Tibial nerve (tissue), 4 donors: ENCODE measurements at places on chromosomes 6 and 20. TPM values are rescaled to one million over a fixed set of nuclear protein-coding genes. Genes with fewer than 3 reads are reported as not detected.

- H3K27me3 ChIP-seq = no peaks in the 10 kb centered on the region
- H3K36me3 ChIP-seq = no peaks in the 10 kb centered on the region
- H3K4me3 ChIP-seq = no peak overlapping the region
- DNase-seq = no peak
- H3K27ac ChIP-seq = no peak overlapping the region
Measured at GRCh38 chr6:33840048-33840926, 36.5 kb upstream of the MLN start.

DNA sequence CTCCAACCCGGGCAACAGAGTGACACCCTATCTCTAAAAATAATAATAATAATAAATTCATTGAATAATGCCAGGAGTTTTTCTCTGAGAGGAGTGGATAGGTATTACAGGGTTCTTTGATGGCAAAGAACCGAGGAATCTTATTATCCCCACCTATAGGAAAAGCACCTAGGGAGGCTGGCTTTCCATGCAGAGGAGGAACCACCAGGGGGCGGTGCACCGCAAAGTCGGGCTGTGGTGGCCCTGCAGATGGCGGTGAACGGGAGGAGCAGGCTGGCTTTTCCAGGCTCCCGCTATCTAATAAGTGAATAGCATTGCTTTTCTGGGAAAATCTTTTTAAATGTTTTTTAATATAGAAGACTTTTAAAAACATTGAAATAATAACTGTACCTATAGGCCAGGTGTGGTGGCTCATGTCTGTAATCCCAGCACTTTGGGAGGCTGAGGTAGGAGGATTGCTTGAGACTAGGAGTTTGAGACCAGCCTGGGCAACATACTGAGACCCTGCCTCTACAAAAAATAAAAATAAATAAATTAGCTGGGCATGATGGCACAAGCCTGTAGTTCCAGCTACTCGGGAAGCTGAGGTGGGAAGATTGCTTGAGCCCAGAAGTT lies 864.2 kb downstream of the KIF16B start:
- no peaks in the 10 kb centered on the region for H3K4me1 ChIP-seq
- H3K27me3 ChIP-seq = no peaks in the 10 kb centered on the region
- no peak for DNase-seq
- no peak overlapping the region for H3K27ac ChIP-seq
- H3K4me3 ChIP-seq = no peak overlapping the region
- no peaks in the 10 kb centered on the region for H3K36me3 ChIP-seq

DNA sequence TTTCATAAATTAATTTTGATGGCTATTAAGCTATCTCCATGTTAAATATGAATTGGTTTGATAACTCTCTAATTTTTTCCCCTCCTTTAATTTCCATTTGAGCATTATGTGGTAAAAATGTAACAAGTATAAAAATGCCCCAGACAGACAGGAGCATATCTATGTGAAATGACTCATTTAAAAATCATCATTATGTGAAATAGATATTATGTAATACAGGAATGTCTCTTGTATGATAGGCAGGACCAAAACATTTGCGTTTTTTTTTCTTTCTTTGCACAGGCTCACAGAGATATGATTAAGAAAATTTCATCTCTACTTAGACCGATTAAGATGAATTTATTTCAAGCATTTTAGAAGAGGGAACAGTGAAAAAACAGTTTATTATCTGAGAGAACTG lies 95.8 kb downstream of the AKAP7 start:
- H3K27ac ChIP-seq = no peak overlapping the region
- no peaks in the 10 kb centered on the region for H3K36me3 ChIP-seq
- no peak overlapping the region for H3K4me3 ChIP-seq
- no peaks in the 10 kb centered on the region for H3K4me1 ChIP-seq
- no peak for DNase-seq

DNA sequence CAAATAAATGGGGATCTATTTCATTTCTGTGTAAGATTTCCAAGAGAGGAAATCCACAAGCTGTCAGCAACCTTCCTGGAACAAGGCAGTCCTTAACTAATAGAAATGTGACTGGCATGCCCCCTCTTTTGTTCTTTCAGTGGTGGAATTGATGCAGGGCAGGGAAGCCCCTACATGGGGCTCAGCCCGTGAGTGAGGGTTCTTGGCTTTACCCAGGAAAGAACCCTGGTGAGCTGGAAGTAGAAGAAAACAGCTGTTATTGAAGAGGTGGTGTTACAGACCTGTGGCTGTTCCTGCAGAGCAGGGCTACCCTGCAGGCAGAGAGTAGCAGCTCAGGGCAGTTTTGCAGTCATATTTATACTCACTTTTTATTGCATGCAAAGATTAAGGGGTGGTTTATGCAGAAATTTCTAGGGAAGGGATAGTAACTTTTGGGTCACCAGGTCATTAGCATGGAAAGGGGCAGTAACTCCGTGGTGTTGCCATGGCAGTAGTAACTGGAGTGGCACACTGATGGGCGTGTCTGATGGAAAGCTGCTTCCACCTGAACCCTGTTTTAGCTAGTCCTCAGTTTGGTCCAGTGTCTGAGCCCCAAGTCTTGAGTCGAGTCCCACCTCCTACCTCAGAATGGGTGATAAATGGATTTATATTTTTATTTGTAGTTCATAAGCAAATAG lies 88.7 kb upstream of the SCP2D1 start:
- no peaks in the 10 kb centered on the region for H3K36me3 ChIP-seq
- H3K4me1 ChIP-seq = no peaks in the 10 kb centered on the region
- H3K27ac ChIP-seq = no peak overlapping the region
- no peak for DNase-seq

DNA sequence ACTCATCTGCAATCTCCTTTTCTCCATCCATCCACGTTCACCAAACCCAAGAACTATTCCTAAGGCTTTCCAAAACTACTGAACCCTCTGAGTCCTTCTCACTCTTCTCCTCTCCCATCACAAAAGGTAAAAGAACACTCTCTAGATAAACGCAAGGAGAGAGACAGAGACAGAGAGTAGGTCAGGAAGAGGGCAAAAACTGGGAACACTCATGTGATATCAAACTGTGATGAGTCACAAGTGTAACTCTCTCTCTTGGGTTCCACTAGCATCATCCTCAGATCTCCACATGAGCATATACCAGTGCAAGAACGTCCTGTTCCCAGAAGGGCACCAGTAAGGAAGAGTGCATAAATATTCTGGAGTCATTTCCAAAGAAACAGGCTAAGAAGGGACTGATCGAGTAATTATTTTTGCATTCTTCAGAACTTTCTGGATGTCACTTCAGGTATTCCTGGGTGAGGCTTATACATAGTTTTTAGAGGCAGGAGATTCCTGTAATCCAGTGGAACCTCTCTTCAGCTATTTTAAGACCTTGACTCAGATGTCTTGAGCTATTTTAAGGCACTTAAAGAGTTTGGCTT lies 47.3 kb upstream of the STXBP5 start:
- no peaks in the 10 kb centered on the region for H3K36me3 ChIP-seq
- no peak overlapping the region for H3K4me3 ChIP-seq
- H3K27ac ChIP-seq = no peak overlapping the region
- no peaks in the 10 kb centered on the region for H3K27me3 ChIP-seq
- DNase-seq = no peak

DNA sequence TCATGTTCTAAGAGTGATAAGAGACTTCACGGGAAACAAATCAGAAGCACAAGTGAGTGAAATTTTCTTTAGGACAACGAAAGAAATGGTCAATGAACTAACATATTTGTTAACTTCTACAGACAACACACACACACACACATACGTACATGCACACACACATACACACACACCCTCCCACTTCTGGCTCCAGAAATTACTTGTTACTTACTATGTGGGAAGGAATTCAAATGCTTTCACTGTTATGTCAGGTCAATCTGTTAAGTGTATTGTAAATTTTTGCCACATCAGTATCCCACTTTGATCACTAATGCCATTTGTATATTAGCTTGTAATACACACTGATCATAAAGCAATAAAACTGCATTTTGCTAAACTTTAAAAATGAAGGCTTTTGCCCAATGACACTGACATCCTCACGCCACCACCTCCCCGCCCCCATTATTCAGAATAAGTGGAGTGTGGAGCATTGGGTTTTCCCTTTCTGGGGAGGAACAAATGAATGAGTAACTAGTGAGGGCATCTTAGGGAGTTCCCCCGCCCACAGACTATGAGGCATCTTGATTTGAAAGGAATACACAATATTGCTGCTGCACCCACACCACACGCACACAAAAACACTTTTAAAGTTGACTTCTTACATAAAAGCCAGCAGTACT lies 76.2 kb downstream of the ATXN1 start:
- H3K4me1 ChIP-seq = peaks cover 11% of the 10 kb centered on the region
- H3K4me3 ChIP-seq = no peak overlapping the region
- no peaks in the 10 kb centered on the region for H3K27me3 ChIP-seq
- no peak overlapping the region for H3K27ac ChIP-seq
- H3K36me3 ChIP-seq = no peaks in the 10 kb centered on the region

The BACH2 gene
- total RNA-seq = 4.4 TPM

The ADGRG6 gene
- 35.4 TPM for total RNA-seq

GRCh38 chr6:81814370-81815076 lies 62.0 kb upstream of the TENT5A start:
- H3K27ac ChIP-seq = no peak overlapping the region
- no peaks in the 10 kb centered on the region for H3K27me3 ChIP-seq
- no peak for DNase-seq
- no peaks in the 10 kb centered on the region for H3K4me1 ChIP-seq

DNA sequence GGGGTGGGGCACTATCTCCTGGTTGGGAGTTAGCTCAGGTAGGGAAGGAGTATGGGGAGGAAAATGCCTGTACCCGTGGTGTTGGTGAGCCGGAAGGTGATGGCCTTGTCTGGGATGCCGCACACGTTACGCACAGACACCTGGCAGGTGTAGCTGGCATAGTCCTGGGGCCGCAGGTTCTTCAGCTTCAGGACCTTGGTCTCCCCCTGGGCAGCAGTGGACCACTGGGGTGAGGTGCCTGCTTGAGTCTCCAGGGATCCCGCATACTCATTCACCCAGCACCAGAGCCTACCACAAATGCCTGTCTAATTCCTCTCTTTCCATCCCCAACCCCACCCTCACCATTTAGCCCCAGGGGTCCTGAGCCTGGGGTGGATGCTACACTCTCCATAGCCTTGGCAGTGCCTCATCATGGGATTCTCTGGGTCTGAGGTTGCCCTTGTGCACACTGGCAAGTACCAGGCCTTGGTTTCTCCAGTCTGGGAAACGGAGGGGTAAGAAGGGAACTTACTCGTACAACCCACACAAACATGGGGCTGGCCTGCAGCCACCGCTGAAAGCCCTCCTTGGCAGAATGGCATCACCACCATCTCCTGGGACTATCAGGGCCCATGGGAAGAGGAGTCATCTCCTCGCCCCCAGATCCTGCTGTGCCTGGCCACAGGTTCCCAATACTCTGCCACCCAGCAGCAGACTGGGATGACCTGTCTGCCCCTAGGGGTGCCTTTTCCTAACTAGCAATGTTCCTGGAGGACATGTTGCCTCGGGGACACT lies 42.8 kb downstream of the MDGA1 start:
- no peak overlapping the region for H3K27ac ChIP-seq
- H3K4me3 ChIP-seq = no peak overlapping the region
- DNase-seq = no peak
- H3K4me1 ChIP-seq = no peaks in the 10 kb centered on the region
- no peaks in the 10 kb centered on the region for H3K27me3 ChIP-seq

The EGFL8 gene
- 253 TPM for total RNA-seq

DNA sequence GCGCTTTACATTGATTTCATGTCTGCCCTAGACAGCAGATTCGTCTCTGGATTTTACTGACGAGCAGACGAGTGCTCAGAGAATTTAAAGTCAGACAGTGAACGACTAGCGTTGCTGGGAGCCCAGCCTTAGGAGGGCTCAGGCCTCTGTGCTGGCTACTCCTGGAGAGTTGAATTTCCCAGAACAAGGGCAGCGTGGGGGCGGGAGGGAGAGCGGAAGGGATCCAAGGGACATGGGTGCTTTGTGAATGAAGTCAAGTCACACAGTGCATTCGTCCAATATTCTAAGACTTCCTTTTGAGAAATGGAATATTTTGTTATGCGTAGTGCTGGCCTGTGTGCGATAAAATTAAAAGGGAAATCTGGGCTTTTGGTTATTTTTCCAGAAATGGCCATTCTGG lies 126.5 kb downstream of the MYLK4 start:
- no peaks in the 10 kb centered on the region for H3K36me3 ChIP-seq
- no peaks in the 10 kb centered on the region for H3K27me3 ChIP-seq

- no peak for DNase-seq
- H3K4me3 ChIP-seq = no peak overlapping the region
- H3K27me3 ChIP-seq = no peaks in the 10 kb centered on the region
- no peak overlapping the region for H3K27ac ChIP-seq
- no peaks in the 10 kb centered on the region for H3K4me1 ChIP-seq
- no peaks in the 10 kb centered on the region for H3K36me3 ChIP-seq
Measured at GRCh38 chr6:20868397-20869096, 334.3 kb downstream of the CDKAL1 start.

The CGA gene
- total RNA-seq = not detected
